CD4-positive, alpha-beta T cell treated with Interleukin-17A for 4 hours (primary cell): ENCODE measurements at places on chromosomes 4 and X.

DNA sequence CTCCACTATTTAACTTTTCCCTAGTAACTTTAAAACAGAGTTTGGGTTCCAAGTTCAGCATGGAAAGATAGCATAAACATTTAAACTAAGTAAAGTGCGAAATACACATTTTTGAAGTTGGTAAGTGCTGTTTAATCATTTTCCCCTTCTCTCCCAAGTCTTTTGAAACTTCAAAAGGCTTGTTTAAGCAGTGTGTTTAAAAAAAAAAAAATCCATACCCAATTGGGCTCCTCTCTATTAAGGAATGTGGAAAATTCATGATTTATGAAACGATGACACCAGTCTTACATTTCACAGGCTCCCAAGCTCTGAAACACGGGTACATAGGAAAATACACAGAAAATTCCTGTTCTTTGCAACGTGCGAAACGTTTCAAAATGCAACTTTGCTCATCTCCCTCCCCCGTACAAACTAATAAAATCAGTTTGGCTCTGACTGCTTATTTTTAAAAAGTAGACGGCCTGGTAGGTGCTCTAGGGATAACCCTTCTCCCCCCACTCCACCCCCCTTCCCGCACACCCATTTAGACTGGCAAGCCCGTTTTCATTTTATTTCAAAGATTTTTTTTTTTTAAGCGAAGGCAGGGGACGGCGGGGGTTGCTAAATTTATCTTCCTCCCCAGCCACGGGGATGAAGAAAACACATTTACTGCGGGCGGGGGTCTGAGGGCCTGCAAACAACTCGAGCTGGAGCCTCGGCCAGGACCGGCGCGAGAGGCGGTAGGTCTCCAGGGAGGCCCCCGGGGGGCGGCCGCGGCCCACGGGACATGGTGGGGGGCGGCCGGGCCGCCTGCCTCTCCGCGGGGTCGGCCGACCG is 786 bp upstream of the ZFX start:
- no peak for DNase-seq

GRCh38 chr4:26073886-26074560 is 160.0 kb downstream of the SMIM20 start:
- DNase-seq = no peak

DNA sequence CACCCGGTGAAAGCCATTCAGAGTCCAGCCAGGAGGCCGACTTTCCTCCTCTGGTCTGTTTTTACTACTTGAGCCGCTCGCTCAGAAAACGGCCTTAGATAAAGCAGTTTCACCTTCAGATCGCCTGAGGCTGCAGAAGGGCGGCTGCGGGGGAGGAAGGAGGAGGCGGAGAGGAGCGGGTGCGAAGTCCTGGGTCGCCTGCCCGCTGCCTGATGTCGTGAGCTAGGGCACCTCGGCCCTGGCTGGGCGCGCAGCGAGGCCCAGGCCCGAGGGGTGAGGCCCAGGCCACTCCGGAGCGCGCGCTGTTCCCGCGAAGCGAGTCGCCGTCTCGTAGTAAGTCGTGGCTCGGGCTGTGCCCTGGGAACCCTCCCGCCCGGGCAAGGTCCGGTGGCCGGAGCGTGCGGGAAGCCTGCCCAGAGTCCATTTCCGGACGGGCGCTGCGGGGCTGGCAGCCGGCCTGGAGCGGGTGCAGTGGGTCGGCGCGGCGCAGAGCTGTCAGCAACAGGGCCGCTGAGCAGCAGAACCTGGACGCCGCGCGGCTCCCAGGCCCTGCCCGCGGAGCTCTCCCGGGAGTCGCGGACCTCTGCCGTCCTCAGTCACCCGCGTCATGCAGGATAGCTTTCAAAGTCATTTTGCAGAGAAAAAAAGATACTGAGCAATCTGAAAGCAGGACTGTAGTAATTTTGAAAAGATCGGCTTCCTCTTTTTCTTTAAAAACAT is 18.6 kb downstream of the TRIM2 start:
- DNase-seq = peak; percentile 44

GRCh38 chr4:76156635-76157034 is 8.4 kb upstream of the NUP54 start:
- DNase-seq = no peak

DNA sequence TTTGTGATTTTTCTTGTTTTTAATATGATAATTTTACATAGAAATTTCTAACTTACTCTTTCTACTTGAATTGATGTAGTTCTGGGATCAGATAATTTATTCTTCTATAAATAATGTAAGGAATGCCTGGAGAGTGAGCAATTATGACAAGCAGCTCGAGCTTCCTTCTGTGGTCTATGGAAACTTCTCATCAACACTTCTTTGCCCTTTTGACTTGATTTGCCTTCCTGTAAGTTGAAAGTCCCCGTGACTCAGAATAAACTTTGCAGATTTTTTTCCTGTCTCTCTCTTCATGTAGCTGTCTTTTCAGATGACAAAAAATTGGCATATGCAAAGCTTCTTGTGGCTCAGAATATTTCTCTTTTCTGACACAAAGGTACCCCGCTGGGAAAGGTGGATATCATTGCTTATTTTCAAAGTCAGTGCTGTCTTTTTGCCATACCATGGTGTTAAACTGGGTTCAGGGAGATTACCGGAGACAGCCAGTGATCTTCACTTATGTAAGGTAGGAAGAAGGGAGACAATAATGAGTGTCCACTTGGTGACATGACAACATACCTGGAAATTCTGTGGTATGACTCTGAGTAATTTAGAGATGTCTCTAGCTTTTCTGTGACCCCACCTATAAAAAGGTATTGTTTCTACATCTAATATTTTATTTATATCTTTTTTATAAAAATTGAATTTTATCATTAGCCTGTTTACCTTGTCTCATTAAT is 278.6 kb upstream of the GNPDA2 start:
- no peak for DNase-seq

DNA sequence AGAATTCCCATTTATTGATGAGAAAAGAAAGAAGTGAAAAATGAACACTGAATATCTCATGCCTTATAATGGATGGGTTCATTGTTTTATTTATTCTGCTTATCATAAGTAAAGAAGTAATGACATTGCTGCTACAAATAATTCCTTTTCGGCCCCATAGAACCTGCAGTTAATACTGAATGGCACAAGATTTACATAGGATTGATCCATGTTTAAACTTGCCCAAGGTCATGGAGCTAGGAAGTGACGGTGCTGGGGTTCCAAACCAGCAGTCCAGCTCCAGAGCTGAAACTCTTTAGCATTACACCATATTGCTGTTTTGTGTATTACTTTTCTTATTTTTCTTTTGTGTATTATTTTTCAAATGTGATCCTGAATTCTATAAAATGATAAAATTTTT is 30.2 kb upstream of the PRSS48 start:
- DNase-seq = no peak

GRCh38 chr4:86778175-86778574 is 71.0 kb downstream of the SLC10A6 start:
- no peak for DNase-seq

- no peak for DNase-seq
Observed at GRCh38 chr4:90419124-90419711, 292.0 kb downstream of the CCSER1 start.

GRCh38 chrX:153395613-153396319 is 5.4 kb downstream of the PNMA6E start:
- DNase-seq = no peak

- no peak for DNase-seq
Observed at GRCh38 chr4:145186729-145187128, 6.3 kb upstream of the OTUD4 start.

- no peak for DNase-seq
Observed at GRCh38 chrX:111736571-111736970, 55.6 kb downstream of the ALG13 start.

GRCh38 chr4:141339966-141340365 is 119.3 kb downstream of the ZNF330 start:
- no peak for DNase-seq

DNA sequence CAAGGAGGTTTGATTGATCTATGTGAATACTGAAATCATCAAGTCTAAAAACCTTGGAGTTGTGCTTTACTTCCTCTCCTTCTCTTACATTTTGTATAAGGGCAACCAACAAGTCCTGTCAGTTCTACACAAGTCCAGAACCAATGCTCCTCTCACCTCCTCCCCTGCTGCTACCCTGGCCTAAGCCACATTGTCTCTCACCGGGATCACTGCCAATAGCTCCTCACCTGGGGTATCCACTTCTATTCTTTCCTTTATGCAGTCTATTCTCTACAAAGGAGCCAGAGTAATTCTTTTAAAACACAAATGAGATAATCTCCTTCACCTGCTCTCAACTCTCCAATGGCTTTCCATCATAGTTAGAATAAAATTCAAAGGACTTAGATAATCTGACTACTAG is 13.3 kb upstream of the ARHGEF6 start:
- no peak for DNase-seq

GRCh38 chrX:118459494-118459893 is 36.1 kb upstream of the DOCK11 start:
- peak; percentile 26 for DNase-seq

DNA sequence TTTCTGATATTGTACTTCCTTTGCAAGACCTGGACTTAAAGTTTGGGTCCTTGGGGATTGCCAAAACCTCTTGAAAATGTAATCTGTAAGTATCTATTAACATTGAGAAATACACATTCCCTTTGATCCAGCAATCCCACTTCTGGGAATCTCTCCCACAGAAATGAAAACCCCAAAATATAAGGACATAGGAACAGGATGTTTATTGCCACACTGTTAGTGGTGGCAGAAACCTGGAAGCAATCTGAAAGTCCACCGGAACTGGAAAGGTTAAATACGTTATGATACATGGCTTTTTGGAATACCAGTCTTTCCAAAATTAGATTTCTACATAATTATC is 71.2 kb upstream of the STX18 start:
- no peak for DNase-seq

DNA sequence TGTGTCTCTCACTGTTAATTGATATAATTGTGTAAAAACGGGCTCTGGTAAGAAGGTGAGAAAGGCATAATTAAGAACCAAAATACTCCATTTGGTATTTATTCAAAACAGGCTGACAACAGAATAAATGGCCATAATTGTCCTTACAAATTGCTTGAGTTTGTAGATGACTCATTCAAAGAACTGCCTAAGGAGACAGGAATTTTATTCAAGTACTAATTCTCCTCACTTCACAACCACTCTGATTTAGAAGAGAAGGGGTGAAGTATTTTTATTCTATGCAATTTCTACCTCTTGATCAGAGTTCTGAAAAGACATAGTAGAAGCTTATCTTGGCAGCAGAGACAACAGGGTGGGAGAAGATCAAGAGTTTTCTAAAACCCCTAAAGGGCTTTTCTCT is 43.1 kb downstream of the ATP11C start:
- no peak for DNase-seq

- DNase-seq = no peak
Observed at GRCh38 chrX:134460862-134461220, 876 bp downstream of the HPRT1 start.

- no peak for DNase-seq
Observed at GRCh38 chrX:44802613-44803012, 41.2 kb upstream of the DUSP21 start.
